Activated CD8-positive, alpha-beta memory T cell treated with anti-CD3 and anti-CD28 coated beads, Interleukin-2, amount 50 U/mL, for 4 hours (primary cell): ENCODE measurements at places on chromosomes 5 and 9.

DNA sequence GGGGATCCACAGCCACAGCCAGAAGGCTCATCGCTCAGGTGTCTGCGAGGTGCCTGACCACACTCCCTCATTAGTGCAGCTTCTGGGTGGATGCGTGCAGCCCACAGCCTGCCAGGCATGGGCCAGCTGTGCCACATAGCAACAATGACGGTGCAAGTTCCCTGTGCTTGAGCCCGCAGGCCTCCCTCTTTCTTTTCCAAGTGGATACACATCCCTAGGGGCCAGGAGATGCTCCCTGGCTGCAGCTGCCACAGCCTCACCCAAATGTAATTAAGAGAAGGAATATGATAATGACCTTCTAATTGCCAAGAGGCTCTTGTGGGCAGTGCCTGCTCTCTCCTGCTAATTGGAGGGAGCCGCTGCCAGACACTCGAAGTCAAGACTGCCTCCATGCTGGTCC lies 116.0 kb upstream of the PPP1R26 start:
- no peak for DNase-seq

GRCh38 chr9:32395510-32396216 lies 11.2 kb downstream of the ACO1 start:
- DNase-seq = no peak

- DNase-seq = no peak
These were observed 96.1 kb downstream of the MAP1B start for GRCh38 chr5:72203251-72203845.

DNA sequence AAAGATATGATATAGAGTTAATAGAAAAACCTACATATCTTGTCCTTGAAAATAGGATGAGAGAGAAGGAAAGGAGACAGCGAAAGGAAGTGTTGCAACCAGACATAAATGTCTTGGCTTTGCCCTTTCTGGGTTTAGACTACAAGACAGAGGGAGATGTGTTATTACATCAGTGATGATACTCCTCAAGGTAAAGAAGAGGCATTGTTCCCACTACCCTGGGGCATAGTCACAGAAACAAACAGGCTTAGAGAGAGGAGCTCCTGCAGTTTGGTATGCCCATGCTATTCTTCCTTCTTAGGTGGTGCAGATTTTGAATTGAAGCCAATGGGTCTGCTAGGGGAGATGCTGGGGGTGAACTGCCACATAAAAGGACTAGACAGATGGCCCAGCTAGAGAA lies 166.8 kb upstream of the RFX3 start:
- no peak for DNase-seq

DNA sequence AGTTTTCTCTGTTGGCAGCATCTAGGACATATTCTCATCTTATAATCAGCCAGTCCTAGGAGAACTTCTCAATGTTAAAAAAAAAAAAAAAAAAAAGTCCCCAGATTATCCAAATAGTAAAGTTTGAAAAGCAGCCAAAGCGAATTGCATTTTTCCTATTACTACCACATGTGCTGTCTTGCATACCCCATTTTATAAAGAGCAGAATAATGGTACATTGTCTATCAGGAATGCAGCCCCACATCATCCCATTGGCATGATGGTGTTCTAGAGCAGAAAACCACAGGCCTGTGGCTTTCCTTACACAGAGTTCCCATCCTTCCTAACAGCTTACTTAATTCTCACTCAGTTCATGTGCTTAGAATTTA lies 381.6 kb downstream of the TMEM38B start:
- no peak for DNase-seq

DNA sequence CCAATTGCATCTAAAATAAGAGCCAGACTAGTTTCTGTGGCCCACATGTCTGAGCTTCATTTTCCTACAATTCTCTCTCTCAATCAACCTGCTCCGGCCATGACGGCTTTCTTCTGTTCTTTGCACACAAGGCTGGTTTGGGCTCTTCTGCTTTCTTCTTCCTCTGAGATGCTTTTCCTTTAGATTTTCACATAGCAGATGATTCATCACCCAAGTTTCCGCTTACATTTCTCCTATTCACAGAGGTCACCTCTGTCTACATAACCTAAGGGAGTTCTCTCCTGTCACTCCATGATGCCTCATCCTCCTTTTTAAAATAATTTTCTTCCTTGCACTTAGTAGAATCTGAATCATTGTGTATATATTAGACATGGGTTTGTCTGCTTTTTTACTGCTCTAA lies 334.6 kb upstream of the TUSC1 start:
- no peak for DNase-seq

- no peak for DNase-seq
These were observed 71.8 kb downstream of the CAST start for GRCh38 chr5:96733771-96734500.

DNA sequence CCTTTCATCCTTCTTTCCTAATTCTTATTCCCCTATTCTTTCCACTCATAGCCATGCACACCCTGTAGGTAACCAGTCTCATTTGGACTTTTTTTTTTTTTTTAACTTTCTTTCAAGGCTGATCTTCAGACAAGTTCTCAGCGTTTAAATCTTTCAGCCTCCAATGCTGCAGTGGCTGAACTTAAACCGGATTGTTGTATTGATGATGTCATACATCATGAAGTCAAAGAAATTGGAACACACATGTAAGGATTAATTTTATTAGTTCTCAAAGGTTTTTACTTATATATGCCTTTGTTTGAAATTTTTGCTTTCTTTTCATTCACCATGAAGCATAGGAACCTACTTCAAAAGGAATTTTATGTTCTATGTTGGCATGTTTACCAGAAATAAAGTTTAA lies 22.1 kb downstream of the SHLD3 start:
- DNase-seq = no peak

DNA sequence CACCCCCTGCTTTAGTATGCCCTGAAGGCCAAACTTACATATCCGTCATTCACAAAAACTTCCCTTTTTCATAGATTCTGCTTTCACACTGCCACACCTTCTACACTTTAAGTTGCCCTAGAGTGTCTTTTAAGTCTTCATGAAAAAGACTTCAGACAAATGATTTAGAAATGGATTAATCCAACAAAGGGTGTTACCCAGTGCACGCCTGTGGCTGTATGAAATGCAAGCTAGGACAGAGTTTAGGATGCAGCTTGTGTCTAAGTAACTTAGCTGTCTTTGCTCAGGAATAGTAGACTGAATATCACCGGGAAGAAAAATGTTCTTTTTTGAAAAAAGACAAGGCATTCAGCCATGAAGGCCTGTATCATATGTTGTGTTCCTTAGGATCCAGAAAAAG lies 210.0 kb downstream of the MPDZ start:
- DNase-seq = no peak

GRCh38 chr5:1310118-1310517 lies 15.2 kb upstream of the TERT start:
- DNase-seq = no peak

GRCh38 chr5:134249469-134250379 lies 23.9 kb upstream of the PPP2CA start:
- DNase-seq = no peak

- DNase-seq = no peak
These were observed 8.2 kb downstream of the ABL1 start for GRCh38 chr9:130843049-130843908.

DNA sequence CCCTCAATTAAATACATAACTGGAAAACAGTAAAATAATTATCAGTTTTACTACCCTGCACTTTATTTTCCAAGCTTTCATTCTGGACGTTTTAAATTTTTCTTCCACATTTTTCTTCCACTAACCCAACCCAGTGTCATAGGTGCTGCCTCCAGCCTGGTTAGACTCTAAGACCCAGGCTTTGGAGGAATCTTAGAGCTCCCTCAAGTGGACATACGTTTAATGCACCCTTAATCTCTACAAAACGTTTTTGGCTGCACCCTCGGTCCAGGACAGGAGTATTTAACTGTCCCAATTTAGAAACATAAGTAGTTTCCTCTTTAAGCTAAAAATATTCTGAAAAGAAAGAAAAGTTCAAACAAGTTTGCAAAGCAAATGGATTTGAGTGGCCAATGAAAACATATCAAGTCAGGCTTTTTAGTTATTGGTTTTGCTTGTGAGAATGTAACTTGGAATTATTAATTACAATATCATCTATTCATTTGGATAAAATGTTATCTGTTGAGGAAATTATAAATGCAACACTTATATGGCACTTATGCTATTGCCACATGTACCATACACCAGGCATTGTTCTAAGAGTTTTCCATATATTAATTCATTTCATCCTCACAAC lies 38.9 kb downstream of the CDH6 start:
- no peak for DNase-seq

DNA sequence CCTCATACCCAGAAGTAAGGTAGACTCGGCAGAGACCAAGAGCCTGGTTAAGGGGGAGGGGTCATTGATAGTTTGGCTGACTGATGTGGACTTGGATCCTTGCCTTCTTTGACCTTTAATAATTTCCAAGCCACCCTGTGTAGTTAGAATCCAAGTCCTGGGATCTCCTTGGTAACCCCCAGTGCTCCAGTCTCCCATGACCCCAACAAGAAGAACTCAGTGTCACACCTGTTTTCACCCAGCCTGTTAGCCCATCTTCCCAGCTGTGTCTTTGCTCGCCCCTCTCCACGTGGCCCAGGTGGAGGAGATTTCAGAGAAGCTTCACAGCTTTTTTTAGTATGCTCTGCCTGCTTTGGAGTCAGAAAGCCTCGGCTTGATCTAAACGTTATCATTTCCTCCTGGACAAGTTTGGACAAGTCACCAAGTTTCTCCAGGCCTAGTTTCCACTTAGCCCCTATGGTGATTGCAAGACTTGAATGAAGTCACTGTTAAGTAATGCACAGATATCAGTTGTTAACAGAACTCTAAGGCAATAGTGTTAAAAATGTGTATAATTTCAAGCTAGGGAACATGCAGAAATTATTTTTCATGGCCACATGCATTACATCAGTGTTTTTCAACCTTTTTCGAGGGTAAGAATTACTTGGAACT lies 170.0 kb downstream of the TMEM38B start:
- no peak for DNase-seq

DNA sequence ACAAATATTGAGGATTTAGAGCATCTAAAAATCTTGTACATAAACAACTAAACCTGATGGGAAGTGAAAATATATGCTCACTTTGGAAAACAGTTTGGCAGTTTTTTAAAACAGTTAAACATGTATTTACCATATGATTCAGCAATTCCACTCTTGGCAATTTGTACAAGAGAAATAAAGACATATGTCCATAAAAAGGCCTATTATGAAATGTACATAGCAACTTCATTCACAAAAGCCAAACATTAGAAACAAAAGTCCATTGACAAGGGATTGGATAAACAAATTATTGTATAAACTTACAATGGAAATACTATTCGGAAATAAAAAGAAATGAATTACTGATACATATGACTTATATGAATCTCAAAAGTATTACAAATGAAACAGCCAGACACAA lies 196.2 kb upstream of the SLC24A2 start:
- no peak for DNase-seq

GRCh38 chr9:116323571-116323970 lies 170.0 kb downstream of the PAPPA start:
- DNase-seq = no peak

- DNase-seq = no peak
These were observed 31.3 kb downstream of the ELL2 start for GRCh38 chr5:95930141-95930930.

GRCh38 chr5:178588769-178589168 lies 1.4 kb downstream of the COL23A1 start:
- no peak for DNase-seq

GRCh38 chr9:27548055-27548741 lies 18.6 kb upstream of the MOB3B start:
- DNase-seq = no peak

DNA sequence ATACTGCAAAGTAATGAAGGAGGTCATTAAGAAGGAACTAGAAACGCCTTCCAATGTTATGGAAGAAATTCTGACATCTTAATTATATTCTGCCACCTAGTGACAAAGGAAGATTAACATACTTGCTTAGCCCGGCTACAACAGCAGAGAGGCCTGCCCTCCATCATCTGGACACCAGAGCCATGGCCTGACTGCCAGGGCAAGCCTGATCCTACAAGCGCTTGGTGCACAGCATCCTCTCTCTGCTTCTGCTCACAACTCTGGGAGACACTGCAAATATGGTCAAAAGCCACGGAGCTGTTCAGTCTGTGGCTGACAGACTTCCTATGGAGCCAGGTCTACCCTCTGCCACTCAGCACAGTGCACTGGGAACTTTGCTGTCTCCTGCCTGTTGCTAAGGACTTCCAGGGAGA lies 87.3 kb upstream of the SLC44A1 start:
- DNase-seq = no peak

GRCh38 chr5:156402387-156402921 lies 75.5 kb downstream of the SGCD start:
- DNase-seq = no peak

GRCh38 chr9:109918339-109919163 lies 138.6 kb downstream of the PALM2AKAP2 start:
- DNase-seq = no peak

- no peak for DNase-seq
These were observed 87.7 kb upstream of the TRIM32 start for GRCh38 chr9:116599342-116599884.

GRCh38 chr5:140298183-140298601 lies 4.7 kb downstream of the PFDN1 start:
- no peak for DNase-seq

DNA sequence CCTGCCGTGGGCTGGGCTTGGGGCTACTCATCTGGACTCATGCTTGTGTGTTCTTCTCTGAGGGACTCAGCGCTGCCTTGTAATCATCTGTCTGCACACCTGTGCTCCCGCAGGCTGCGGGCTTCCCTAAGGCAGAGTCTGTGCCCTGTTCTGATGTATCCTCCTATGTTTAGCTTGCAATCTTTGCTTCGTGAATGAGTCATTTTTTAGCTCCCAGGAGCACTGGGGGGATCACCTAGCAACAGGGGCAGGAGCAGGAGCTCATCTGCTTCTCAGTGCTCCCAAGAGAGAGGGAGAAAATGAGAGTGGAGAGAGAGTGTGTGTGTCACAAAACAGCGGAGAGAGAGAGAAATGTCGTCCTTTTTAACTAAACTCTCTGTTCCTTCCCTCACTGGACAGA lies 202.4 kb upstream of the ZNF618 start:
- no peak for DNase-seq

DNA sequence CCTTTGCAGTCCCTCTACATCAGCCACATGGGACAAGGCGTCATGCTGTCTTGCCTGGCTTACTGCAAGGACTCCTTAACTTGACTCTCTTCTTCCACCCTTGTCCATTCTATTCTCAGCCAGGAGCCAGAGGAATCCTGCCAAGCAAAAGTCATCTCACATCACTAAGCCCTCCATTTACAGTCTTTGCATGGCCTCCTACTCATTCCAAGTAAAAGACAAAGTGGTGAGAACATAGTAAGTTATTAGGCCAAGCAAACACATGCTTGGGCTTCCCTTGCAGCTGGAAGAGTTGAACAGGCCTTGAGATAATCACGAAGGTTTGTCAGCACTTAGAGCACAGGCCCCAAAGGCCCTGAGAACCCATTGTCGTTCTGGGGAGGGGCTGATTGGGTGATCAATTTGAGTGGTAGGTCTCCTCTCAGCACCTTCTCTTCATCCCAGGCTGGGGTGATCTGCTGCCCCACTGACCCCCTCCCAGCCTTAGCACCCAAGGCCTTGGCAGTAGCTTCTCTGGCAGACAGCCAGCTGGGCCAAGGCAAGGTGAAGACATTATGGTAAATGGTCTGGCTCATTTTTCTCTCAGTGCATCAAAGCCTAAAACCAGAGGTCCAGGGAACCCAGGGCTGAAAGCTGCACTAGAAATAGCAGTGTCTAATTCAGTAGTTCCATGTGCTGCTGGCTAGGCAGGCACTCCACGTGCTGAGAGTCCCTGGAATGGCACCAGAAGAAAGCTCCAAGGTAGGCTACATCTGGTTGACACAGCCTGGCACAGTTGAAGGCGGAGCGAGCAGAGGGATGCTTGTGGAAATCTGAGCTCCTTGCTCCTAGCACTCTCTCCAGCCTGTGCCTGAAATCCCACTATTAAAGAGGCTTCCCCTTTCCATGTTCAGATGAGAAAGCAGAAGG lies 121.4 kb downstream of the ASTN2 start:
- DNase-seq = no peak

- DNase-seq = peak; percentile 14
These were observed 108.4 kb downstream of the PSD2 start for GRCh38 chr5:139903795-139904565.
